ENCODE measurements at places on chromosomes 13 and 19.

- DNase-seq: no peak
Observed at GRCh38 chr13:113956571-113956970, 17.3 kb downstream of the C13orf46 start.

GRCh38 chr13:93561576-93562225, 335.1 kb downstream of the GPC6 start:
- DNase-seq: no peak

- DNase-seq: no peak
Observed at GRCh38 chr19:51024924-51025323, 1.5 kb downstream of the KLK11 start.

DNA sequence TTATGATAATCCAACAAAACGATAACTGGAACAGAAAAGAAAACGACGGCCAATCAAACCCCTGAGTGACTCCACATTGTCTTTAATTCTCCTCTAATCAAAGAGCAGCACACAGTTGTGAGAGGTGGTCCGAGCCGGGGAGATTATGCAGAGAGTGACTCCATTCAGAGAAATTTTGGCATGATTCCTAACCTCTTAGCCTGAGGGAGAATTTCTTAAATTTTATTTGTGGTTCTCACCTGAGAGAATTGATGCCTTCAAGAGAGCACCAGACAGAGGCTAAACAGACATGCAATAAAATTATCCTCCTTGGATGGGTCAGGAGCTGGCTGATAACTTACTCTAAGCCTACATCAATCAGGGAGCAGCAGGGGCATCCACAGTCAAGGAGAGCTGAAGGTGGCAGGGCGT, 310.0 kb upstream of the KLF12 start:
- no peak for DNase-seq

DNA sequence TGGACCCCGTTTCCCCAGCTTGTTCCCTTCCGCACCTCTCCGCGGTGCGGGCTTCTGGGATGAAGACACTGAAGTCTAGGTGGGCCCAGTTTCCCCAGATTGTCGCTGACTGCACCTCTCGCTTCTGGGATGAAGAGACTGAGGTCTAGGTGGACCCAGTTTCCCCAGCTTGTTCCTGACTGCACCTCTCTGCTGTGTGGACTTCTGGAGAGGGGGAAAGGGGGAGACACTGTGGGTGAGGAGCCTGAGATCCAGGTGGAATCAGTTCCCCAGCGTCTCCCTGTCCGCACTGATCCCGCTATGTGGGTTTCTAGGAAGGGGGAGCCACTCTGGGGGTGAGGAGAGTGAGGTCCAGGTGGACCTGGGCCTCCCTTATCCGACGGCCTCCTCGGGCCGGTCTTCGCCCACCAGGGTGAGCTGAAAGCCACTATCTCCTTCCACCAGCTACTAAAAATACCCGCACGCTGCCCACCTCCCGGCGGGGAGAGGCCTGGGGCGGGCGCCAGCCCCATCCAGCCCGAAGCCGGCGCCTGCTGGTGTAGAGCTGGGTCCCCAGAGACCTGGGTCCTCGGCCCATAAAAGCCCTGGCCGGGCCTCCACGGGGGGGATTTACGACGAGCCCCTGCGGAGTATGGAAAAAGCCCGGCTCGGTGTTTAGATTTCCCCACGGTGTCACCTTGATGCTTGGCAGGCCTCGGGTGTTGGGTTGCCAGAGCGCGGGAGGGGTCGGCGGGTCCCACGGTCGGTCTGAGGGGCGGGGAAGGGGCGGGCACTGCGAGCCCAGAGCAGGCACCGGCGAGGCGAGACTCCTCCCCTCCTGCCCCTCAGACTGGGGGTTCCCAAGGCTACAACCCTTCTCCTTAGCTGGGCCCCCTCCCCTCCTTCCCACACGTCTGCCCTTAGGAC, 10.6 kb downstream of the FUT6 start:
- DNase-seq: no peak

GRCh38 chr13:57569986-57570385, 61.6 kb upstream of the PCDH17 start:
- no peak for DNase-seq

Measured in amniotic stem cell (primary cell).